ENCODE measurements at places on chromosomes 1 and 21.

DNA sequence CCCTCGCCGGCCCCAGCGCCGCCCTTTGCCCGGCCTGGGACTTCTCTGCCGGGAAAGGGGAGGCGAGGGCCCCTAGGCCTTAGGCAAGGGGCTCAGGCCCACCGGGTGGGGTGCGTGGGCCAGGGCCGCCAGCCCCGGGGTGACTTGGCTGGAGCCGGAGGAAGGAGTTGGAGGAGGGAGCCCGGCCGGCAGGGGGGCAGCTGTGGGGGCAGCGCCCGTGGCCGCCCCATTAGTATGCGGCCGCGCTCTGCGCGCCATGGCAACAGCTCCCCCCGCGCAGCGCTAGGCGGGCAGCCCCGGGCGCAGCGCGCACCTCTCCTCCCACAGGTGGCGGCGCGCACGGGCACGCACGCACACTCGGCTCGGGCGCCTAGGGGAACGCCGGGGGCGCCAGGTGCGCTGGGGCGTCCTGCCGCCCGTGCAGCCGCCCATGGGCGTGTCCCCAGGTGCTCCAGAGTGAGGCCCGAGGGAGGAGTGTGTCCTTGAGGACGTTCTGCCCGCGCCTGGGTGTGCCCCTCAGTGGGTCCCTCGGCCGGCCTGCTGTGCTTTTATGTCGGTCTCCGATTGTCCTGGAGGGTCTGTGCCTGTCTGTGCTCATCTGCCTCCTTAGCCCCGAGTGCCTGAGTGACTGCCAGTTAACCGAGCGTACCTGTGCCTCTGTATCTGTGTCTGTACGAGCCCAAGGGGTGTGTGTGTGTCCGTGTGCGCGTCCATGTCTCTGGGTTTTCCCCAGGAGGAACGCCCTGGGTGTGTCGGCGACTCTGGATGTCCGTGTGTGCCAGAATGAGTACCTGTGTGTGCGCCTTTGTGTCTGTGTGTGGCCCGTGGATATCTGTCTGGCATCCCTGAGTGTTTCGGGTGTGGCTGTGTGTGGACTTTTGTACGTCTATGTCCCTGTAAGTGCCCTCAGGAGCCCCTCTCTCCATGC, 38.2 kb upstream of the WASF2 start:
- no peak for DNase-seq

DNA sequence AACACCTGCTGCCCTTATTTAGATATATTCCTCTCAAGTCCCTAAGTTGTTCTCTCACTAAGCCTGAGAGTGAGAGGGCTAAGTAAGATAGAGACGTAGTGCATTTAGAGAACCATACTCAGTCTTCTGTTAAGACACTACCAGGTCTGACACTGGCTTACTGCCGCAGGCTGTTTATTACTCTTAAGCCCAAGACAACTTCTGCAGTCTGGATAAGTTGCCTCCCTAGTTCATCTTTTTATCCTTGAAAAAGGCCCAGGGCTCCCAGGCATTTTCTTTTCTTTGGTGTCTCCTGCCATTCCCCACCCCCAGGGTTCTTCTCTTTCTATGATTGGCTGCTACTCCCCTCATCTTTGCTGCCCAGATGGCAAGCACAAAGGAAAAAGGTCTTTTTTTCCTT, 38.7 kb downstream of the CACHD1 start:
- no peak for DNase-seq

GRCh38 chr1:170252851-170253579, 107.3 kb downstream of the NTMT2 start:
- DNase-seq: no peak

DNA sequence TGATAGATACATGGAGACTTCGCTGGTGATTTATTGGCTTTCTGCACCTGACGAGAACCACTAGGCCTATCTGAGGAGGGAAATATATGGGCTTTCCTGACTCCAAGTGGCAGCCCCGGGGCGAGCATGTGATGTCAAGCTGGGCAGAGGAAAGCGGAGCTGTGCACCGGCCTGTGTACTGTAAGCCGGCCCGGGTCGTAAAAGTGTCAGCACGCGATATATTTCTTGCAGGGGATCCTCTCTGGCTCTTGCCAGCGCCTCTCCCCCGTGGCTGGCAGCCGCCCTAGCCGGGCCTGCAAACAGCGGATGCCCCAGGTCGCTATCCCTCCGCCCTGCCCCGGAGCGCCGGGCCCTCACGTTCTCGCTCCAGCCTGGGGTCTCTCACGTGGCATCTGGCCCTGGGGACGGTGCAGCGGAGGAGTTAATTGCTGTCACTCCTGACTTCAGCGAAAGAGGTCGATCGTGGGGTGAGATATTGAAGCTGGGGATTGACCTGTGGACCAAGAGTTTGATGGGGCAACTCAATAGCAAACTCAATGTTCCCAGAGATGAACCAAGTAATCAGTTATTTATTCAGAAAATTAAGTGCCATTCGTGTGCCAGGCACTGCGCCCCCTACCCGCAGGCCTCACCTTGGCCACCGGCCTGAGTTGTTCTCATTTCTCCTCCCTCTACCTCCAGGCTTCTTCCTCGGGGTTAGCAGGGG, 41.0 kb upstream of the HAO2 start:
- no peak for DNase-seq

DNA sequence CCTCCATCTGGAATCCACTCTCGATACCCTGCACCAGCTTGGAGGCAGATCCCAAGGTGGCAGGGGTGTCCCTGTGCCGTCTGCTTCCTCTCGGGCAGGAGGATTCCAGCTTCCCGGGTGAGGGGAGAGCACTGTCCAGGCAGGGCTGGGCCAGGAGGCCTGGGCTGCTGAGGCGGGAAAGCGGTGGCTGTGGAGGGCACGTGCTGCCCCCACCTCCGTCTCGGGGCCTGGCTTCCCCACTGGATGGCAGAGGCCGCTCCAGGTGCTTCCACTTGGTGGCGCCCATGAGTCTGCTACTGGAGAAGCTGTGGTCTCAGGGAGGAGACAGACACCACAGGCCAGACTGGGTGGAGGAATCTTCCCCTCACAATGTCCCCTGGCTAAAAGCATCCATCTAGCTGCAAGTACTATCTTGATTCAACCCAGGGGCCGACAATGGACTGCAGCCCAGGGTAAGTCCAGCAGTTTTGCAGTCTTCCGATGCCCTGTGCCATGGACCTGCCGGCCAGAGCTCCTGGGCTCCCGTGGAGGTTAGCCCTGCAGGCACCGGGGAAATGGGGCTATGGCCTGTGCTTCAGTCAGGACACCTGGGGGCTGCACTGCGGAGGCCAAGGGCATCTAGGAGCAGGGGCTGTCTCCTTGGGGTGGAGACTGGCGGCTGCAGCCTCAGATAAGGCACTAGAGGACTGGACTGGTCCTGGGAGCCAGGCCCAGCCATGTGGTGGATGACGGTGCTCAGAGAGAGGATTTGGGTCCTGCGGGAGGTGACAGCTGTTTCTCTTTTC, 41.3 kb upstream of the EIF4G3 start:
- no peak for DNase-seq

DNA sequence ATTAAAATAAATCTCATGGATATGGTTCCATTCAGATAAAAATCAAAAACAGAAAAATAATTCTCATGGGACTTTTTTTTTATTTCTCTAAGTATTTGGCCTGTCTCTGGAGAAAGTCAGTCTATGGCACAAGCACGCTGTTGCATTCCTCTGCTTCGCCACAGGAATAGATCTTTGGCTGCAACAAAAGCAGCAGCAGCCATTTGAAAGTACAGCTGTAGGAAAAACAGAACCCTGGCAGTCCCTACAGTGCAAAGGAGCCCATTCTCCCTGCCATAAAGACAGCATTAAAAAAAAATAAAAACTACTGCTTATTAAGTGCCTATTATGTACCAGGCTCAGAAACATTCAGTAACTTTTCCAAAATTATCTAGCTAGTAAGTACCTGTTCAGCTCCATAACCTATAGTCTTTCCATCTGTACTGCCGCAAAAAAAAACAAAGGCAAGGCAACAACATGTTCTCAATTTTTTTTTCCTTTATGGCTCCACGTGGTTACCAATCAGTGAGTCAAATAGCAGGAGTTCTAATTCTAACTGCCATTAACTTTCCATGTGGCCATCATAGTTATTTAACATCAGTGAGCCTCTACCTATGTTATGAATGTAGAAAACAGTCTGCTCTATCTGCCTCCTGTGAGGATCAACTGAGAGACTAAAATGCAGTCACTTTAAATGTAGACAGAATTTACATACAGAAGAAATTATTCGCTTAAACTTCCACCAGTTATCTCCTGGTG, 22.7 kb downstream of the SLC35D1 start:
- DNase-seq: no peak

DNA sequence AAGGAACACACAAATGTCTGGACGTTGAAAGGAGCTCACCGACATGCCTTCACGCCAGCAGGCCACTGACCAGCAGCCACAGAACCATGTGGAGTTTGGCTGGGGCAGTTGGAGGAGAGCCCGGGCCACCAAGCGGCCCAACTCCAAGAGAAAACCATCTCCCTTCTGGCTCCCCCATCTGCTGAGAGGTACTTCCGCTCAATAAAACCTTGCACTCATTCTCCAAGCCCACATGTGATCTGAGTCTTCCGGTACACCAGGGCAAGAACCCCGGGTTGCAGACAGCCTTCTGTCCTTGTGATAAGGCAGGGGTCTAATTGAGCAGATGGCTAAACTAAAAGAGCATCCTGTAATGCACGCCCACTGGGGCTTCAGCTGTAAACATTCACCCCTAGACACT, 24.4 kb downstream of the RGS4 start:
- no peak for DNase-seq

- DNase-seq: no peak
Measured at GRCh38 chr1:202130816-202131522, 8.3 kb downstream of the GPR37L1 start.

GRCh38 chr1:41341772-41342562, 19.3 kb upstream of the FOXO6 start:
- no peak for DNase-seq

DNA sequence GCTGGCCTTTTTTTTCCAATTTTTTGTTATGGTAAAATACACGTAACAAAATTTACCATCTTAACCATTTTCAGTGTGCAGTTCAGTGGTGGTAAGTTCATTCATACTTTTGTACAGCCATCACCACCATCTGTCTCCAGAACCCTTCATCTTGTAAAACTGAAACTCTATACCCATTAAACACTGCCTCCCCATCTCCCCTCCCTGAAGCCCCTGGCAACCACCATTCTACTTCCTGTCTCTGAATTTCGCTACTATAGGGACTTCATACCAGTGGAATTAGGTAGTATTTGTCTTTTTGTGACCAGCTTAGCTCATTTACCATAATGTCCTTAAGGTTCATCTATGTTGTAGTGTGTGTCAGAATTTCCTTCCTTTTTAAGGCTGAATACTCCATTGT, 8.7 kb downstream of the PKNOX1 start:
- no peak for DNase-seq

- DNase-seq: no peak
Measured at GRCh38 chr1:206581571-206581981, 30.7 kb downstream of the EIF2D start.

DNA sequence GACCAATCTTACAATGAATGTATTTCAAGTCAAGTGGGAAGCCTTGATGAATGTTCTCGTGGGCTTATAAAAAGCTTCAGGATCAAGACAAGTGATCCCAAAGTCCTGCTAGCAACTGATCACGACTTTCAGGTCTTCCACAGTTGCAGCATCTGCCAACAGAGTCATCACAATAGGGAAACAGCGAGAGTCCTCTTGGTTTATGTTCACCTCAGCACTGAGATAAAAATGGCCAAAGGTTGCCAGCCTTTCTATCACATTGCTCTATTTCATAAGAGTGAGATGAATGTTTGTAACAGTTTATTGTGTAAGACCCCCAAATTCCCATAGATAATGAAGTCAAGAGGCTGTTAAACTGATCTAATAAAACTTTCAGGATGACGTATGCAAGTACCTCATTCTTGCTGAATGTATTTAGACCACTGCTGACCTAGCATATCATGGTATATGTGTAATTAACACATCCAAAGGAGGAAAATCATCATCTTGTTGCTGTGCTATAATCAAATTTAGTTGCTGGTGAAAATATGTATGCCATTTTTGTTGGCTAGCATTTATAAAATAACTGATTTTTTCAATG, 150.6 kb downstream of the TGFBR3 start:
- DNase-seq: no peak

DNA sequence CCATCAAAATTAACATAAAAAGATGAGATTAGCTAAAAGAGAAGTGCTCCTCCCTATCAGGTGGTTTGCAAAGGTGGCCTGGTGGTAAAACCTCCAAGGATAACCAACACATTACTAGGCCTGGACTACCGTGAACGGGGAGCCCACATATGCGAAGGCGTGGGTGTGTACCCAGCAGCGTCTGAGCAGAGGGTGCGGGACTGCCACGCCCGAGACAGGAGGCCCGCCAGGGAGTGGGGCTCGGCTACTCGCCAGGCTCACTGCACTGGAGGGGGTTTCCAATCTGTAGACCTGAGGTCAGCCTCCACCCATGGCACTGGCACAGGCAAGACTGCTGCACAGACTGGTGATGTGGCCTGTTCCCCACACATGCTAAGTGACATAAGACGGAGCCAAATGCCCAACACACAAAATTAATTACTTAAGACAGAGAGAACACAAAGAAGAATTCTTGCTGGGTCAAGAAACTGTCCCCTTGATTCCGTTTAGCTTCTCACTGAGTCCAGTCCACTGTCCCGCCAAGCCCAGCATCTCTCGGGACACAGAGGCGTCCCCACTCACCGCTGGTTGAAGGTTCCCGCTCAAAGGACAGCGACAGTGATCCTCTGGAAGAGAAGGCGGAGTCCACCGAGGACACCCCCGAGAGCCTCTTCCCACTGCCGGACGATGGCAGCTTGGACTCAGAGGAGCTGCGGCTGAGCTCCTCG, 23.4 kb downstream of the RIPK4 start:
- no peak for DNase-seq

- DNase-seq: no peak
Measured at GRCh38 chr1:199122085-199122484, 483.2 kb downstream of the PTPRC start.

GRCh38 chr1:65393347-65393746, 27.1 kb upstream of the LEPR start:
- no peak for DNase-seq

DNA sequence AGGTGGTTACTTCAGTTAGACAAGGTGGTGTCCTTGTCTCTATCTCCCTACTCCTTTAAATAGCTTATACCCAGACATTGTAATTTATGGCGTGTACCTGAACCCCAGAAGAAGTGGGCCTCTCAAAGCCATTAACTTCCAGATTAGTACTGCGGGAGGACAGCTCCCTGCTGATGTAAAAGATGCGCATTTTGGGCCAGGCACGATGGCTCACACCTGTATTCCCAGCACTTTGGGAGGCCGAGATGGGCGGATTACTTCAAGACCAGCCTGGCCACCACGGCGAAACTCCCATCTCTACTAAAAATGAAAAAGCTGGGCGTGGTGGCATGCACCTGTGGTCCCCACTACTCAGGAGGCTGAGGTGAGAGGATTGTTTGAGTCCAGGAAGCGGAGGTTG, 15.0 kb upstream of the PLEKHM2 start:
- no peak for DNase-seq

- no peak for DNase-seq
Measured at GRCh38 chr1:91712393-91712792, 173.6 kb downstream of the TGFBR3 start.

- DNase-seq: peak; percentile 75
Measured at GRCh38 chr1:203304919-203305808, at the start of gene BTG2. BTG2 (plus strand) TSS chr1:203305519; CDS start chr1:203305607, 88 bp downstream.

Data from stimulated activated CD8-positive, alpha-beta memory T cell treated with anti-CD3 and anti-CD28 coated beads, Interleukin-4, amount 100 ng/mL, for 4 hours (primary cell).